Activated naive CD8-positive, alpha-beta T cell treated with anti-CD3 and anti-CD28 coated beads, Interleukin-2, amount 10 ng/mL, durations not matched to agents 7 days and 5 days (primary cell): ENCODE measurements at places on chromosomes 3 and 15. TPM values are rescaled to one million over a fixed set of nuclear protein-coding genes. Genes with fewer than 3 reads are reported as not detected.

DNA sequence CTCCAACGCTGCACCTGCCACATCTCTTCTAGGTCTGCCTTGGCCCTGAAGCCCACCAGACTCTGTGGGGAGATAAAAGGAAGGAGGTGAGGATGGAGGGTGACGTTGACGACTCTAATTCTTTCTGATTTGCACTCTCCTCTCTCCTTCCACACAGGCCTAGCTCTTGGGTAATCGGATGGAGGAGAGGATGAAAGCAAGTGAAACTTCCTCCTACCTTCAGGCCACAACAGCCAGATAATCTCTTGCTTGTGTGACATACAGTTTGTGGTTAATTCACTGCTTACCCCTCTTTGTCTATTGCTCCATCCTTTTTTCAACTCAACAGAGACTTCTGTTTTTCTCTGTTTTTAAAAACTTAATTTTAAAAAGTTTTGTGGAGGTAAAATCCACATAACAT lies 208.1 kb downstream of the SV2B start:
- DNase-seq: no peak

GRCh38 chr3:139574026-139574947 lies 34.7 kb upstream of the RBP1 start:
- no peak for DNase-seq

DNA sequence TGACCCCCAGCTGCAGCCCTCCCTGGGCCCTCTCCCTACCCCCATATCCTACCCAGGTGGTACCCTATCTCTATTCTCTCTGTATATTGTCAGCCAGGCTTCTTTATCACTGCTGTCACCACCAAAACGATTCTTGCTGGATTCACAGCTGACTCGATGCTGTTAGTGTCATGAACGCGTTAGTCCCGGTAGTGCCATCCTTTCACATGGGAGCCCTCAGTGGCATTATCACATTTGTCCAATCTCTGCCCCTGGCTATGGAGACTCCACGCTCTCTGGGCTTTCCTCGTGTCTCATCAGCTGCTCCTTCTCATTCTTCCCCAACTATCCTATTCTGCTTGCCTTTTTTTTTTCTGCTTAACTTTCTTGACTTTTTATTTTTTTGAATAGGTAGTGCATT lies 7.0 kb downstream of the SCAMP5 start:
- DNase-seq: no peak

GRCh38 chr15:35705030-35705883 lies 159.3 kb upstream of the DPH6 start:
- no peak for DNase-seq

GRCh38 chr3:140911822-140912221 lies 29.8 kb upstream of the SLC25A36 start:
- no peak for DNase-seq

DNA sequence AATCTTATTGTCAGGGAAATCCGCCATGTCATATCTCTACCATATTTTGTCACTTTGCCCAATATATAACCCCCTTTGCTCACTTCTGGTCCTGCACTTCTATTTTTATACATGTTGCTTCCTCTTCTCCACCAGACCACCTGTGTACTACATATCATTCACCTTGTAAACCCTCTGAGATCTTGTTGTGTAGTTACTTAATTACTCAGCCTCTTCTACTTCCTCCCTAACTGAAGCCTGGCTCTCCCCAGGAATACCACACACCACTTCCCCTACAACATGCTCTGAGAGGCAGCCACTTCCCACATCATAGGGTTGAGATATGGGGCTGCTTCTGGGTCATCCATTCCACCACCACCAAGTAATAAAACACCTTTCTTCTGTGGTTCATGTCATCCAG lies 10.0 kb downstream of the HEXA start:
- peak; percentile 45 for DNase-seq

DNA sequence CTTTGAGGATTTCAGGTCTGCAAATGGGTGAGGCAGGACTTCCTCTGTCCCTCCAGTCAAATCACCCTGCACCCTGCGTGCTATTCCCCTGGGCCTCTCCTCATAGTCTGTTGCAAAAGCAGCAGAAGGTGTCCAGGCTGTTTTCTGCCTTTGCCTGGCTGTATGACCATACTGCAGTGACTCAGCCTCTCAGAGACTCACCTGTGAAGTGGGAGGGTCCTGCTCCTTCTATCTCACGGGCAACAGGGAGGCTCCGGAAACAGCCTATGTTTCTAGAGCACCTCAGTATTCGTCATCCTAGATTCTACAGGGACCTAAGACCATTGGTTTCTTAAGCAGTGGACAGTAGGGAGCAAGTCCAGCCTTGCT lies 216.4 kb downstream of the TLE3 start:
- no peak for DNase-seq

- no peak for DNase-seq
Measured at GRCh38 chr15:62877276-62877857, 165.2 kb upstream of the TPM1 start.

P4HTM gene
- 57.7 TPM for total RNA-seq

GPX1 gene
- 90.6 TPM for total RNA-seq

GOLGA8O gene
- 13.9 TPM for total RNA-seq

TRIM71 gene
- total RNA-seq: not detected
